ENCODE measurements at places on chromosomes 7 and 10. TPM values are rescaled to one million over a fixed set of nuclear protein-coding genes. Genes with fewer than 3 reads are reported as not detected.

FAM25A gene
- polyA plus RNA-seq: not detected

UBN2 gene
- 3.2 TPM for polyA plus RNA-seq

- DNase-seq: no peak
Measured at GRCh38 chr7:57438244-57438643, 11.7 kb upstream of the ZNF716 start.

AKAP9 gene
- 49.2 TPM for polyA plus RNA-seq

DNA sequence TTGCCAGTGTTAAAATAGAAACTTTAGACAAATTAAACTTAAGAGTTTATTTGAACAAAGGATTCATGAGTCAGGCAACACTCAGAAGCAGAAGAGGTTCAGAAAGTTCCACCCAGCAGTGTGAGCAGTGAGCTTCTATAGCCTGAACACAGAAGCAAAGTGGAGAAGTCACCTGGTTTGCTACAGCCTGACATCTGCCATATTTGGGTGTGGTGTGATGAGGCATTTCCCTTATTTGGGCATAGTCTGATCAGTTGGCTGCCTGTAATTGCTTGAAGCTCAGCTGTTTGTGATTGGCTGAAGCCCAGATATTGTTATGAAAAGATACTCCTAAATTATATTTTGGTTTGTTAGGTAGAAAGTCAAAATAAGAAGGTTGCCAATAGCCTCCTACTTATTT lies 39.1 kb downstream of the VWC2 start:
- no peak for DNase-seq

DNA sequence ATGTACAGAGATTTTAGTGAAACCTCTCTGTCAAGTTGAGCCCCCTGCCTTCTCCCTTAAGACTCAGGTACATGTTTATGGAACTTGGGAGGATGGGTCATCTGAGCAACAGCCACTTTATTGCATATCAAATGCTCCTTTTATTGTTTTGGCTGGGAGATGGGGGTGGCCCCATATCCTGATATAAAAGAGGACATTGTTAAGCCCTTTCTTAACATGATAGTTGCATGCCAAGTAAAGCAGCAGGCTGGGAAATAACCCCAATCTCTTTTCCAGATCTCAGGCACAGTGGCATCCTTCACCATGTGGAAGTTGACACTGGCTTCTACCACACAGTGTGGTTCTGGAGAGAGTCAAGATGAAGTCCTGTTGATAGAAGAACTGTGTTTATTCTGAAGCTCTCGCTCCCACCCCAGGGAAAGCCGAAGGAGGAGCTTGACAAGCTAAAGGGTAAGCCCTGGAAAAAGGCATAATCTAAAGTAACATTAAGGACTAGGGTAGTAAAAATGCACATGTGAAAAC lies 746.7 kb downstream of the SUGCT start:
- DNase-seq: no peak
